ENCODE measurements at places on chromosomes 3 and 15. TPM values are rescaled to one million over a fixed set of nuclear protein-coding genes. Genes with fewer than 3 reads are reported as not detected.

Gene WDR93
- 0.32 TPM for polyA plus RNA-seq

Gene PAQR9
- not detected for polyA plus RNA-seq

Gene ROBO1
- polyA plus RNA-seq = 8.3 TPM

Gene TMC3
- polyA plus RNA-seq = not detected

Gene CLDND1
- 286 TPM for polyA plus RNA-seq

Gene SERINC4
- 0.22 TPM for polyA plus RNA-seq

Gene MBD4
- polyA plus RNA-seq = 15.6 TPM

Gene DUOXA2
- polyA plus RNA-seq = not detected

Gene SH2D7
- polyA plus RNA-seq = not detected

Gene SLTM
- 23.1 TPM for polyA plus RNA-seq

Gene SAXO2
- polyA plus RNA-seq = 3.0 TPM

- no peak for DNase-seq
Measured at GRCh38 chr15:60372227-60372626, 25.6 kb downstream of the ANXA2 start.

- DNase-seq = no peak
Measured at GRCh38 chr15:40054855-40055575, 16.0 kb upstream of the SRP14 start.

GRCh38 chr15:65920825-65921309 lies 51.6 kb downstream of the RAB11A start:
- no peak for DNase-seq

DNA sequence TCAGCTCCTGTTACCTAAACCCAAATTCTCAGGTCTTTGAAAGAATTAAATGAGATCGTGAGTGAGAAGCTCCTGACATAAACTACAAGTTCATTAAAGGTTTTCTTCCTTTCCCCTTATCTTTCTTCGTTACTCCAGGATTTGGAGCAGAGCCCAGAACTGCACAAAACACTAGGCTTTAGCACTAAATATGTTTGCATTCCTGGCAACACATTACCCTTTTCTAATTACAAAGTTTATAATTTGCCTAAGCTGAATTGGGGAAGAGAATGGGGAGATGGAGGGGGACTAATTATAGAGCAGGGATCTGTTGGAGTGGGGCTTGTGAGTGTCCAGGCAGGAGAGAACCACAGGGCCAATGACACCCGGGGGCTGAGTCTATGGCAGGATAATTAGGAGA lies 109.7 kb downstream of the SV2B start:
- peak; percentile 20 for DNase-seq

GRCh38 chr15:95760508-95760907 lies 570.0 kb upstream of the NR2F2 start:
- no peak for DNase-seq

GRCh38 chr15:39143479-39143878 lies 437.4 kb upstream of the THBS1 start:
- DNase-seq = no peak

- DNase-seq = no peak
Measured at GRCh38 chr15:79475306-79475705, 43.2 kb downstream of the MINAR1 start.

DNA sequence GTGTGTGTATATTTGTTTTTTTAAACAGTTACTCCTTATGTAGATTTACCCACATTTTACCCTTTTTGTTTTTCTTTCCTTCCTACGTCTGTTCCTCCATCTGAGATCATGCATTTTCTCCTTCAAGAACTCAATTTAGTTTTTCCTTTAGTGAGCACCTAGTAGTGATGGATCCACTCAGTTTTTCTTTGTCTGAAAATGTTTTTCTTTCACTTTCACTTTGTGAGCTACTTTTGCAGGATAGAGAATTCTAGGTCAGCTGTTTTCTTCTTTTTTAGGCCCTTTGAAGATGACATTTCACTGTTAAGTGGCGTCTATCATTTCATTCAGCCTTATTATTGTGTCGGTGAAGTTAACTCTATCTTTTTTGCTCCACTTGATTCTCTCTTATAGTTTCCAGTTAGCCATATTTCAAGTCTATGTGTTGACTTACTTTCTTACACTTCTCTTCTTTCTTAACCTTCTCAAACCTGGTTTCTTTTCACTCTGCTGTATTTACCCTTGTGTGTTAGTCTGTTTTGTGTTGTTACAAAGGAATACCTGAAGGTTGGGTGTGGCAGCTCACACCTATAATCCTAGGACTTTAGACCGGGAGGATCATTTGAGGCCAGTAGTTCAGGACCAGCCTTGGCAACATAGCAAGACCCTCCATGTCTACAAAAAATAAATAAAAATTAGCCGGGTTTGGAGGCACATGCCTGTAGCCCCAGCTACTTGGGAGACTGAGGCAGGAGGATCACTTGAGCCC lies 55.8 kb downstream of the PRKCI start:
- no peak for DNase-seq

GRCh38 chr3:57112206-57112605 lies 51.7 kb downstream of the SPATA12 start:
- DNase-seq = no peak

DNA sequence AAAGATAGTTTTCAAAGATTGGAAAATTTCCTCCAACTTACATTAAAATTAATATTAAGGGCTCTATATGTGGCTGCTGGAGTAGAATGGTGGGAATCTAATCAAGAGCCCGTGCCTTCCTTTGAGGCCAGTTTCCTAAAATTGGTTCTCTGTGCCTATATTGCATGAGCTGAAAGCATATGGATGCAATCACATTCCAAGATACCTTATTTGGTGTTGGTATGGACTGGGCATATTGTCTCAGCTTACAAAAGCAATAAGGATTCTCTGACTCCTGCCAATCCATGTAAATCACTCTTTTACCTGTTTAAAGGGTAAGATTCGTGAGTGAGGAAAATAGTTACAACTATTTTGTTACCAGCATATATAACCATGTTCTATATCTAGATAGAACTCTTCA lies 111.6 kb downstream of the GREM1 start:
- DNase-seq = no peak

DNA sequence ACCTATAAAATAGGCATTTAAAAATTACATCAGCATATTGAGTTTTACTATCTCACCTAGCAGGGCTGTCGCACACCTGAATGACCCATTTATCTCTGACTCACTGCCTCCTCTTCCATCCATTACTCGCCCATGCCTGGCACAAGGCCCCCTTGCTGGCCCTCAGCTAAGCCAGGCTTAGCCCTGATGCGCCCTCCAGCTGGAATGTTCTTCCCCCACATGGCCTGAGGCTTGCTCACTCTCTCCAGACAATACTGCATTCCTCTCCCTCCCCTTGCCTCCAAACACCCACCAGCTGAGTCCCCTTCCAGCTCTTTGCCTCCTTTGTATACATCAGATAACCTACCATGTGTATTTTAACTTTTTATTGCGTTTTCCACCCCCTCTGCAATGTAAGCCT lies 7.2 kb downstream of the SH3BP5 start:
- DNase-seq = no peak

GRCh38 chr15:71752128-71752527 lies 58.2 kb upstream of the NR2E3 start:
- DNase-seq = no peak

DNA sequence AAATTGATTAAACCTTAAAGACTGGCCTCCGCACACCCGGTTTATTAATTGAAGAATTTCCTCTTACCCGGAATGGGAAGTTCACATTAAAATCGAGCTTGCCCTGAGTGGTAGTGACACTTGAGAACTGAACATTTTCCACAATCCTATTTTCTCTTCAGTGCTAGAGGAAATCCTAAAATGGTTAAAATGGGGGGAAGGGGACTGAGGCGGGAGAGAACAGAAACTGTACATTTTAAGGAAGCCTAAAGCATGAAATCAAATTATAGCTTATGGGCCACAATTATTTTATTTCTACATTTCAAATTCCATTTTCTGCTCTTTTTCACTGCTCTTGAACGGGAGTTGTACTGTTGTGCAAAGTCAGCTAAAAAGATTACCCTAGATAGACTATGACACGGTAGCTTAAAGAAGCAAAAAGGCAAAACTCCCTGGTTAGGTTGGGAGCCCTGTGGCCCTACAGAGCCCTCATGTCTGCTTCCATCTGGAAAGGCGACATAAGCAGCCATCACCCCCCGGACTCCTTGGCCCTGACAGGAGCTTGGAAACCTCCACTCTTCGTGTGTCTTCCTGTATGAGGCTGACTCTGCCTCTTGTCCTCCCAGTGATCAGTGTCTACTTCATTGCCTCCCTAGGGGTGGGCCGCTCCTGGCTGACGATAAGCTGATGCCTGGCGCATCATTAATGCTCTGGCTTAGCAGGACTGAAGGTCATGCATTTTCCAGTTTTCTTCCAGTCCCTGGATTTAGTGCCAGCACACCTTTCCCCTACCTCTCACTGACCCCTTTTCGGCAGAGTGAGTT lies 79.3 kb downstream of the EEFSEC start:
- no peak for DNase-seq

DNA sequence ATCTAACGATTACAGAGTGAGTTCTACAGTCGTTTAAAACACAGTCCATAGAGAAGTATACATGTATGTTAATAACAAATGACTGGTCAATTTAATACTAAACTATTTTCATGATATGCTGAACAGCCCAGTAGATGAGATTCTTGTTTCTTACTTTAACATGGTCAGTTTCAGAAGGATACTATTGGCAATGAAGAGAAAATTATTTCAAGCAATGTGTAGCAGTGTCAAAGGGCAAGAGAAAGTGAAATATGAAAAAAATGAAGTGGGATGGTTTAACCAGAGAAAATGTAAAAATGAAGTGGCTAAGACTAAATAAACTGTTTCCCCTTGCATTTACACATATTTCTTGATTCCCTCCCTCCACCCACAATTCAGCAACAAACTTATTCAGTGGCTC lies 192.1 kb upstream of the TTC14 start:
- DNase-seq = no peak

- no peak for DNase-seq
Measured at GRCh38 chr3:179482857-179483256, 31.6 kb upstream of the GNB4 start.

DNA sequence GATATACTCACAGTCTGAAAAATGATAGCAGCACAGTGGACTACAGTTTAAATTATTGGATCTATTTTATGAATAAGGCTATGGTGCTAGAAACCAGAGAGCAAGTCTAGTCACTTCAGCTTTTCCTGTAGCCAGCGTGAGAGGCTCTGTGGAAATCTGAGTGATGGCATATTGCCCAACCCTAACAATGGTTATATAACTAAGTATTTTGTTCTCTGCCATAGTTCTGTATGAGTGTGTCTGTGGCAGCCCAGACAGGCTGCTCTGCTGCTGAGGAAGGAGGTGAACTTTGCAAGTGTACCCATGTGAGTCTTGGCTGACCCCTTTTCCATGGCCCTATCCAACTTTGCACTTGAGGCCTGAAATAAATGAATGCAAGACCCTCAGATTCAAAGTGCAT lies 105.7 kb downstream of the LRTM1 start:
- peak; percentile 31 for DNase-seq

- no peak for DNase-seq
Measured at GRCh38 chr15:61336026-61336638, 107.0 kb upstream of the RORA start.

Data from brain (organoid and tissue), 16 donors.